Colonic mucosa (tissue), 4 donors: ENCODE measurements at places on chromosomes 5 and 9. TPM values are rescaled to one million over a fixed set of nuclear protein-coding genes. Genes with fewer than 3 reads are reported as not detected.

OTULIN gene
- 28.8 TPM for total RNA-seq

CCNG1 gene
- total RNA-seq: 265 TPM

DNA sequence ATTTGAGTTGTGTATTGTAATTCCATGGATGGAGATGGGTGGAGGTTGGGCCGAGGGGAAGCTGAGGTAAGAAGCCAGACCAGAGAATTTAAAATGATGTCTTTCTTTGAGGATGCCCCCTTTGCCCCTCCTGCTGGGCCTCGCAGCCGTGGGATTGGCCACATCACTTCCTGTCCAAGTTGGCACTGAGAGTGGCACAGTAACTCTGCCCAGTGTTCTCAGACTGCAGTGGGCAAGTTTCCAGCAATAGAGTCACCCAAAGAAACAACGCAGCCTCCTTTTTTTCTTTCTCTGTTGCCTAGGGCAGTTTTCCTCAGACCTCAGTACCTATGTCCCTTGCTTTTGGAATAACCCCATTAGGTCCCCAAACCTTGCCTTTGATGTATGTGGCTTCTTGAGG lies 306.6 kb upstream of the DMRT1 start:
- no peak overlapping the region for H3K4me3 ChIP-seq
- no peak for DNase-seq
- no peaks in the 10 kb centered on the region for H3K27me3 ChIP-seq
- no peaks in the 10 kb centered on the region for H3K36me3 ChIP-seq
- H3K27ac ChIP-seq: no peak overlapping the region

DNA sequence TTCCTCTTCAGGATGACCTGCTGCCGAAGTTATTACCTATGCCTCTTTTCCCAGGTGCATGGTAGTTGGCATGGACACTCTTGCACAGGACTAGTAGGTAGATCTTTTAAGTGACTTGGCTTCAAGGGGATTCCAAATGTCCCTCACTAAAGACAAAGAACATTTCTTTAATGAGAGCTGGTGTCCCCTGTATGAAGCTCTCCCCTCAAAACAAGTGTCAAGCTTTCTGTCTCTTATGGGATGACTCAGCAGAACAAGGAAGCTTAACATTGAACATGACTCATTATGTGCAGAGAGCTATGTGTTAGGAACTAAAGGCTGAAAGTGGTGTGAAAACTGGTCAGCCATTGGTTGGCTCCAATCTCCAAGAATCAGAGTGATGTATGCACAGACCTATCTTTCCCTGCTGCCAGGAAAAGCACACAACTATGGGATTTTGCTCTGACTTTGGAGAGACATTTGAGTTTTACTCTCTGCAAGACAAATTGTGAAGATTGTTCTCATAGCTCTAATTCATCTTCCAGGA lies 120.5 kb downstream of the PRDM6 start:
- no peaks in the 10 kb centered on the region for H3K27me3 ChIP-seq
- H3K4me3 ChIP-seq: no peak overlapping the region
- no peak overlapping the region for H3K27ac ChIP-seq
- no peaks in the 10 kb centered on the region for H3K36me3 ChIP-seq

- H3K27ac ChIP-seq: no peak overlapping the region
- H3K27me3 ChIP-seq: no peaks in the 10 kb centered on the region
- H3K4me1 ChIP-seq: no peaks in the 10 kb centered on the region
- no peak for DNase-seq
Measured at GRCh38 chr9:97874624-97875023, 21.6 kb downstream of the FOXE1 start.

SLC45A2 gene
- total RNA-seq: not detected

SMIM32 gene
- 18.9 TPM for total RNA-seq

LEAP2 gene
- 3.6 TPM for total RNA-seq

DNA sequence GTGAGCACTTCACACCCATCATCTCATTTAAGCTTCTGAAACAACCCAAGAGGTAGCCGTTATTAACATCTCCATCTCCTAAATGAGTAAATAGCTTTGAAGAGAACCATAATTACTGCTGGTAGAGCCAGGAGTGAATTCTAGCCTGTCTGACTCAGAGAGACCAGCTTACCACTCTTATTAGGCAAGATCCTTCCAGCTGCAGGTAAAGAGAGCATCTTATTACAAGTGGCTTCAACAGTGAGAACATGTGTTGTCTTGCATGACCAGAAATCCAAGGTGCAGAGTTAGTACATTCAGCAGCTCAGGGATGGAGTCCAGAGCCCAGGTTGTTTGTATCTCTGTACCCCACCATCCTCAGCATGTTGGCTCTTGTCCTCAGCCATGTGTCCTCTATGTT lies 10.9 kb upstream of the AFAP1L1 start:
- H3K4me3 ChIP-seq: no peak overlapping the region
- no peaks in the 10 kb centered on the region for H3K27me3 ChIP-seq
- H3K36me3 ChIP-seq: no peaks in the 10 kb centered on the region
- DNase-seq: no peak

IL4 gene
- total RNA-seq: not detected

MVB12B gene
- total RNA-seq: 15.8 TPM

DNA sequence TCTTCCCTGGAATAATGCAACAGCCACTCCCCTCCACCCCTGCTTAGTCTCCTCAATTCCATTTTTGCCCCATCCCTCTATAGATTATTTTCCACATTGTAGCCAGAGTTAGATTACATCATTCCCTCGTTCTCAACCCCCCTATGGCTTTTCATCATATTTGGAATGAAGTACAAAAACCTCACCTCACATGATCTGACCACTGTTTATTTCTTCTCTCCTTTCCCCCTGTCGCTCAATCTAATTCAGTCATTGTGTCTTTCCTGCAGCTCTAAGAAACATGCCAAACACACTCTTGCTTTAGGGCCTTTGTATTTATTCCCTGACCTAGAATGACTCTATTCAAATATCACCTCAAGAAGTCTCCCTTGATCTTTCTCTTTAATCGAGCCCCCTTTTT lies 22.6 kb upstream of the HK3 start:
- no peaks in the 10 kb centered on the region for H3K36me3 ChIP-seq
- H3K27me3 ChIP-seq: no peaks in the 10 kb centered on the region
- no peak overlapping the region for H3K27ac ChIP-seq
- H3K4me1 ChIP-seq: no peaks in the 10 kb centered on the region
- no peak overlapping the region for H3K4me3 ChIP-seq

DNA sequence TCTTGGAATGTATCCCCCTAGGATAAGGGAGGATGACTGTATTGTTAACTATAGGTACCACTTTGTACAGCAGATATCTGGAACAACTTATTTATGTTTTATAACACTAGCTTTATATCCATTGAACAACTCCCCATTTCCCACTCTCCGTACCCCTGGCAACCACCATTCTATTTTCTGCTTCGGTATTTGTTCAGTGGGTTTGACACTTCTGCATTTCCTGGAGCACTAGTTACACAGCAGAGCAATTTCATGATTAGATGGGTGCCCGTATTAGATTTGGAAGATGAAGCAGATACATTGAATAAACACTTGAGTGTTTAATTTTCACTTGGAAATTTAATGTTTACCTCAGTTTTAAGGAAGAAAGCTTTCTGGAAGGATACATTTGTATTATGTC lies 67.4 kb downstream of the SLC46A2 start:
- no peak overlapping the region for H3K4me3 ChIP-seq
- no peak overlapping the region for H3K27ac ChIP-seq
- no peaks in the 10 kb centered on the region for H3K27me3 ChIP-seq
- H3K4me1 ChIP-seq: no peaks in the 10 kb centered on the region
- DNase-seq: no peak
- H3K36me3 ChIP-seq: no peaks in the 10 kb centered on the region

SPATA31A1 gene
- not detected for total RNA-seq

DIPK1B gene
- 0.82 TPM for total RNA-seq

DNA sequence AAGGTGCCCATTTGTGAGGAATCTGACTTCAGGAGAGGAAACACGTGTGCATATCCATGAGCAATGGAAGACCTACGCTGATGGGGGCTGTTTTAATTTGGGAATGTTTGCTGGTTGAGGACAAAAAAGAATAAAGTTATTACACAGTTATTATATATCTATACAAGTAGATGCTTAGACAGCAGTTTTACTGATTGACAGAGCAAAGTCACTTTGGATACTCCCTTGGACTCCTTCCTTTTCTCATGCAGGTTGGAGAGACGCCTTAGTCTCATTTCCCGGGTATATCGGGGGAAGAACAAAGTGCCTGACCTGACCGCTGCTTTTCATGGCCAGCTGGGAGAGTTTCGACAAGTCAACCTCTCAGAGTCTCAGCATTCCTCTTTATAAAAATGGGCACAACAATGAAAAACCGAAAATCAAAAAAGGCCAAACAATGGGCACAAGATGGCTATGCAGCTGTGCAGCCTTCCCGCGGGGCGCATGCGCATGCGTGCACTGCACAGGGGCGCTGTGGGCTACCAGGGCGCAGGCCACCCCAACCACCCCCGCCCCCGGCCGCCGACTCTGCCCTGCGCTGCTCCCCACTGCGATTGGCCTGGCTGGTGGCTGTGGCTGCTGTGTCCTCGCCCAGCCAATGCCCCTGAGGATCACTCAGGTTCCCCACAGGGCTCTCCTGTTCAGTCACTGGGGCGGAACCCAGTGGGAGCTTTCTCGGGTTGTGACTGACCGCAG lies 18.1 kb downstream of the NFIL3 start:
- no peak overlapping the region for H3K4me3 ChIP-seq
- no peaks in the 10 kb centered on the region for H3K4me1 ChIP-seq
- no peak for DNase-seq
- no peaks in the 10 kb centered on the region for H3K36me3 ChIP-seq
- no peaks in the 10 kb centered on the region for H3K27me3 ChIP-seq
- H3K27ac ChIP-seq: no peak overlapping the region

DNA sequence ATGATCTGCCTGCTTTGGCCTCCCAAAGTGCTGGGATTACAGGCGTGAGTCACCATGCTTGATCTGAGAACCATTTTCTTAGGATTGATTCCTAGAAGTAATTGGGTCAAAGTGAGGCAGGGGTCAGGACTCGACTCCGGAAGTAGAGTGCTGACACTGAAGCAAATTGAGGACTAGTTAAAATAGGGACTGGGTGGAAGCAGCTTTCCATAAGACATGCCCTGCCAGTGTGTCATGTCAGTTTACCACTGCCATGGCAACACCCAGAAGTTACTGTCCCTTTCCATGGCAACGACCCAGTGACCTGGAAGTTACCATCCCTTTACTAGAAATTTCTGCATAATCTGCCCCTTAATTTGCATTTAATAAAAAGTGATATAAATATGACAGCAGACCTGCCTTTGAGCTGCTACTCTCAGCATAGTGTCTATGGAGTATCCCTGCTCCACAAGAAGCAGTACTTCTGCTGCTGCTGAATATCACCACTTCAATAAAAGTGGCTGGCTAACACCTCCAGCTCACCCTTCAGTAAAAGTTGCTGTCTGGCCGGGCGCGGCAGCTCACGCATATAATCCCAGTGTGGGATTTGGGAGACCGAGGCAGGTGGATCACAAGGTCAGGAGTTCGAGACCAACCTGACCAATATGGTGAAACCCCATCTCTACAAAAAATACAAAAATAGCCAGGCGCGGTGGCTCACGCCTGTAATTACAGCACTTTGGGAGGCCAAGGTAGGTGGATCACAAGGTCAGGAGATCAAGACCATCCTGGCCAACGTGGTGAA lies 47.8 kb upstream of the JADE2 start:
- no peak overlapping the region for H3K4me3 ChIP-seq
- DNase-seq: no peak
- no peaks in the 10 kb centered on the region for H3K36me3 ChIP-seq
- H3K4me1 ChIP-seq: no peaks in the 10 kb centered on the region
- no peak overlapping the region for H3K27ac ChIP-seq
- no peaks in the 10 kb centered on the region for H3K27me3 ChIP-seq

DNA sequence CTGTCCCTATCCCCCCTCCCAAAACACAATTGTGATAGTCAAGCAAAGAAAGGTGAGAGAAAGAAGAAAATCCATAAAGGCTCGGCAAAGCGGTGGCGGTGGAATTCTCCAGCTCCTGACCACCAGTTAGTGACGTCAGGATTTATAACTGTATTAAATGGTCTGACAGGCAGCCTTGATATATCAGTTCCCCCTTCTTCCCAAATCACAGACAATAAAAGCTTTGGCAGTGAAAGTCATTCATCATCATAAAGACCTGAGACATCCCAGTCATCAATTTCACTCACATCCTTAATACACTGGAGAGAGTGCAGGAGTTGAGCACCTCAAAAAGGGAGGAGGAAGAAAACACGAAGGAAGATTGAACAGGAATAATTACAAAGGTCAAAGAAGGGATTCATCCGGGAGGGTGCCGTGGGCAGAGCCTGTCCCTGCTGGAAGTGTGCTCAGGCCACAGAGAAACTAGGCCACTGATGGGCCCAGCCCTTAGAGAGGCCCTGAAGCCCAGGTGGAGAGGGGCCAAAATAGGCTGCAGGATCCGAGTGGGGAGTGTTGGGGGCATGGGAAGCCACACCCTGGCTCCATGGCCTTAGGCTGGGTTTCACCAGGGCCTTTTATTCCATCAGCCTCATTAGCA lies 131.9 kb downstream of the PAX5 start:
- H3K4me3 ChIP-seq: no peak overlapping the region
- H3K4me1 ChIP-seq: no peaks in the 10 kb centered on the region
- DNase-seq: no peak
- no peaks in the 10 kb centered on the region for H3K27me3 ChIP-seq

DNA sequence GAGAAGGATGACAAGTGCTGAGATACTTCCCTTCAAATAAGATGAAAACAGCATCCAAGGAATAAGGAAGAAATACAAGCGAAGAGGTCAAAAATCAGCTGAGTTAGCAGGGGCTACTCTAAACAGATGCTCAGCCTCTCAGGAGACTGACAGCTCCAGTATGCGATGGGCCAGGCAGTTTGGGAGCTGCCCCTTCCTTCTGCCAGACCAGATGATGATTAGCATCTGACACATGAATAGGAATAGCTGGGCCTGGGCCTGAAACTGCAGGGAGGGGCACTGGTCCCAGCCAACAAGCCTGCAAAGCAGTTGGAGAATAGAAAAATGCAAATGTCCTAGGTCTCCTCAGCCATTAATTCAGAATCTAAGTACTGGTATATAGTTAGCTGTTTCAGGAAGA lies 13.1 kb upstream of the MAP3K1 start:
- no peaks in the 10 kb centered on the region for H3K36me3 ChIP-seq
- DNase-seq: no peak
- H3K4me1 ChIP-seq: no peaks in the 10 kb centered on the region
- no peak overlapping the region for H3K4me3 ChIP-seq
- H3K27ac ChIP-seq: no peak overlapping the region
- H3K27me3 ChIP-seq: no peaks in the 10 kb centered on the region

GRCh38 chr9:34127035-34127948 lies 794 bp upstream of the DCAF12 start:
- H3K4me1 ChIP-seq: peaks cover 10% of the 10 kb centered on the region
- peak overlapping the region; percentile 98 for H3K4me3 ChIP-seq
- H3K27me3 ChIP-seq: no peaks in the 10 kb centered on the region
- no peaks in the 10 kb centered on the region for H3K36me3 ChIP-seq
- peak overlapping the region; percentile 95 for H3K27ac ChIP-seq

DNA sequence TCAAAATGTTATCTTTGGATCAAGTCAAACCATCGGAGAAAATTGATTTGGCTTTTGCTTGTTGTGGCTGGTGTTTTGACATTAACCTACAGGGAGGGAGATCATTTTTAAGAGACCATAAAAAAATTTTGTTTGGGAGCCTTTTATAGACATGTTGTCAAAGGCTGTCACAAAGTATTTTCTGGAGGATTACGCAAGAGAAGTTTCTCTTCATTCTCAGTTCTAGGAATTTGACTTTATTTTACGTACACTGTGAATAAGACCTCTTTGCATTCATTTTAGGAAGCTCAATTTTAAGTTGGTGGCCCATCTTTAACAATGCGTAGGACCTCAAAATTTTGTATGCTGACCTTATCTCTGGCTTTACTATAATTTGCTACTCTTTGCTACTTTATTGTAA lies 50.2 kb upstream of the SLC44A1 start:
- no peak overlapping the region for H3K27ac ChIP-seq
- no peak for DNase-seq
- no peaks in the 10 kb centered on the region for H3K4me1 ChIP-seq

- no peak overlapping the region for H3K4me3 ChIP-seq
- no peaks in the 10 kb centered on the region for H3K36me3 ChIP-seq
- H3K27ac ChIP-seq: no peak overlapping the region
- no peaks in the 10 kb centered on the region for H3K4me1 ChIP-seq
- no peaks in the 10 kb centered on the region for H3K27me3 ChIP-seq
Measured at GRCh38 chr9:120956862-120957261, 30.3 kb upstream of the TRAF1 start.
